ENCODE measurements at places on chromosomes 2 and 18. TPM values are rescaled to one million over a fixed set of nuclear protein-coding genes. Genes with fewer than 3 reads are reported as not detected.

The SPC25 gene
- 6.0 TPM for total RNA-seq

GRCh38 chr2:191295088-191295487 lies 49.9 kb downstream of the MYO1B start:
- ATAC-seq, result no peak

The RGPD4 gene
- not detected for total RNA-seq

The IL1RN gene
- 871 TPM for total RNA-seq

DNA sequence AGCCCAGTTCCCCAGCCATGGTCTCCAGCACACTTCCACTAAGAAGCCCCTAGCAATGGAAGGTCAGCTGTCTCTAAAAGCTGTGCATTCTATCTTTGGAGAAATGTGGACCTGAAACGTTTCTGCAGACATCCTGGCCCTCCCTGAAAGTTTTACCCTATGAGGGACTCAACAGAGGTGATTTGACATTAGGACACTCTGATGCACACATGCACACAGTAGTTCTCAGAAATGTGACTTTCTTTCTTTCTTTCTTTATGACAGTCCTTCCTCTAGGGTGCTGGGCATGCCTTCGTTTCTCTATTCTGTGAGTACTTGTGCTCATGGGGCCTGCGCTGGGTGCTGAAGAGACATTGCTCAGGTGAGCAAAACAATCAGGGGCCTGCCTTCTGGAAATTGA lies 857.3 kb downstream of the RNF144A start:
- ATAC-seq, result no peak

- ATAC-seq, result no peak
These were observed 197.6 kb upstream of the CHST9 start for GRCh38 chr18:27382567-27383216.

DNA sequence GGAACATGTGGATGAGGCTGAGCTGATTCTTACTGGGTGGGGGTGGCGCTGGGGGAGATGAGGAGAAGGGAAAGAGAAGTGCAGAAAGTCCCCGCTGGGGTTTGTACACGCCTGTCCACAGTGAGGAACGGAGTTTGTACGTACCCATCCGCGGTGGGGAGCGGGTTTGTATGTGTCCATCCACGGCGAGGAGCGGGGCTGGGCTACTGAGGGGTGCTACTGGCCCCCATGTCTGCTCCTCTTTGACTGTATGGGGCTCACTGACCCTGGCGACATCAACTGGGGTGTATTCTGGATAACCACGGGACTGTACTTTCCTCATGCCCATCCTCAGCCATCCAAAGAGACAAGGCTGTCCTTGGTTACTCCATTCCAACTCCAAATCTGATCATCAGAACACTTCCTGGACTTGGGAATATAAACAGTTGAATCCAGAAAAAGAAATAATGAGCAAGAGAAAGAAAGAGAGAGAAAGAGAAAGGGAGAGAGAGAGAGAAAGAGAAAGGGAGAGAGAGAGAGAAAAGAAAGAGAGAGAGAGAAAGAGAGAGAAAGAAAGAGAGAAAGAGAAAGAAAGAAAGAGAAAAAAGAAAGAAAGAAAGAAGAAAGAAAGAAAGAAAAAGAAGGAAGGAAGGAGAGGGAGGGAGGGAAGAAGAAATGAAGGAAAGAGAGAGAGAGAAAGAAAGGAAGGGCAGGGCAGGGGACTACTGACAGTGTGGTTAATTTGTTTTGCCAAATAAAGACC lies 21.0 kb downstream of the MAL start:
- no peak for ATAC-seq

DNA sequence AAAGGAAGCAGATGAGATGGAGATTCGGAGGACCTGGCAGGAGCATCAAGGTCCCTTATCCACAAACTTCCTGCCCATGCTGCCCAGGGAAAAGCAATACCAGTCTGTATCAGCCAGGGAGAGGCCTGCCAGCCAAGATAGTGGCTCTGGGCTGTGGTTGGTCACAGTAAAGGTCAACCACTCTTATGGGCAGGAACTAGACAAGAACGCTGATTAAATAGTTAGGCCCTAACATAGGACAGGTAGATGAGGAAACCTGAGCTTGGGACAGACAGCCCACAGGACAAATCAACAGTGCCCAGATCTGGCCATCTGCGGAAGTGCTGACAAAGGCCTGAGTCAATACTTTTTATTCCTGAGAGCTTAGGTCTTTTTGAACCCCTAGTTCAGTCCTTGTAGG lies 10.7 kb downstream of the PSTPIP2 start:
- ATAC-seq, result no peak

DNA sequence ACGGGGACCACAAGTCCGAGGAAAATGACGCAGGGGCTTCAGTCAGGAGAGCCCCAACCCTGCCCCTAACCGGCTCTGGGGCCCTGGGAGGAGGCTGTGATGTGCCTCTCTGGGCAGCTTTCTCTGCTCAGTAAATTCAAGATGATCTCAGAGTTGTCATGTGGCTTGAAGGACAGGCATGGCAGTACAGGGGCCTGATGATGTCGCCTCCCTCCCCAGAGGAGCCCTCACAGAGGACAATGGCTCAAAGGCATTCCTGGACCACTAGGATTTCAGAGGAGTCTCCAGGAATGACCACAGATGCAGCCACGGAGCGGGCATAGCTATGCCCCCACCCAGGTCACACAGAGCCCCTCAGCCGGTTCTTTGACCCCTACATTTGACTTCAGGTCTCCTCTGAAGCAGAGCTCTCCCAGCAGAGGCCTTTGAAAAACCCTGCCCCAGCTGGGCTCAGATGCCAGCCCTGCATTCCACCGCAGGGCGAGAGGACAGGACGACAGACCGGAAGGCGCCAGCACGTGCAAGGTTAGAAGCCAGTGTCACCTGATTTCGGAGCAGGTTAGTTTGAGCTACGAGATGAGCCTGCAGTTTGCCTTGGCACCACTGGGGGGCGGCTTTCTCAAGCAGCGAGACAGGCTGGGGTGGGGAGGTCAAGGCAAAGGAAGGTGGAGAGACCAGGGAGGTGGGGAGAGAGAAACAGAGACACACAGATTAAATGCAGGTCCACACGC lies 39.2 kb downstream of the BIN1 start:
- ATAC-seq, result peak; percentile 31

The LIPG gene
- 8.6 TPM for total RNA-seq

GRCh38 chr2:96824079-96824870 lies 8.2 kb downstream of the CNNM3 start:
- no peak for ATAC-seq

DNA sequence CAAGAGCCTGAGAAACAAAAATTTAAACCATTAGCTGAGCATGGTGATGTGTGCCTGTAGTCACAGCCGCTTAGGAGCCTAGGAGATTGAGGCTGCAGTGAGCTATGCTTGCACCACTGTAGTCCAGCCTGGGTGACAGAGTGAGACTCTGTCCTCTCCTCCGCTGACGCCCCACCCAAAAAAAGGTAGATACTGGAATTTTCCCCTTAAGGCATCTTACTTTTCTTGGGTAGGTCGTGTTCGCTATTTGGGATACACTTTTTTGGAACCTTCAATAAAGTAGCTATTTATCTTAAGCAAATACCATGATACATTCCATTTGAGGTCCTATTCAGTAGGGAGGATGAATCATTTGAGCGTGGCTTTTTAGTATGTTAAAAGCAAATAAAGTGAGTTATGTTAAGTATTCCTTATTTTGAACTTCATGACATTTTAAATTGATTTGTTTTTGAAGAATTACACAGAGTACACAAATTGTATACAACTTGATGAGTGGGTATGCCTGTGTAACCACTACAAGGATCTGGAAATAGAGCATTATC lies 38.7 kb downstream of the RALBP1 start:
- no peak for ATAC-seq

DNA sequence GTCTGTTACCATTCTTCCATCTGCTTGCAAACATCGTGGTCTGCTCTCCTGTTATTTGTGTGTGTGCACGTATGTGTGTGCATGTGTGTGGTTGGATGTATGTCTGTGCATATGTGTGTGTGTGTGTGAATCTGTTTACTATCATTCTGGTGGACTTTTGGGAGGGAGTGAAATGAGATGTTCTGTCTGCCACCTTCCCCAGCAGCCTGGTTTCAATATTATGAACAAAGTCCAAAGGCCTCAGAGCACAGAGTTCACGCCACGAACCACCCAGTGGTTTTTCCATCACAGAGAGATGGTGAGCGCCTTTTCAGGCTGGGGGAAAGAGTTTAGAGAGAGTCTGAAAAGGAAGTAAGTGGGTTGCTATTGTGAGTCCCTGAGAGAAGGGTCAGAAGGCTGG lies 67.1 kb upstream of the YWHAQ start:
- ATAC-seq, result no peak

DNA sequence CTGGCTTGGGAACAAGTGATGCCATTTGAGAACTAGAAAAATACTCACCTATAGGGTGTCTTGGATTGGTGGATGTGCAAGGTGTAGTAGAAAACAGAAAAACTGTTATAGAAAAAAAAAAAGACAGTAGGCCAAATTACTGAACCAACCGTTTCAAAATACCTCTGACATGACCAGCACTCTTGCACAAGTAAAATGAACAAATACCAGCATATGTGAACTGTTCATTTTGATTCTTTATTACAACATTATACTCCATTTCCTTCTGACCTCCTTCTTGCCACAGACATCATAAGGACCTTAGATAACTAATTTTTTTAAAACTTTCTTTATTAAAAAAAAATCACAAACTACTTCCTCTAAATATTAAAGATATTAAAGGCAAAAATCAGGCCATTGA lies 125.5 kb downstream of the ATAD2B start:
- ATAC-seq, result no peak

GRCh38 chr2:230903231-230904150 lies 21.6 kb downstream of the GPR55 start:
- ATAC-seq, result no peak

The CREG2 gene
- 2.3 TPM for total RNA-seq

DNA sequence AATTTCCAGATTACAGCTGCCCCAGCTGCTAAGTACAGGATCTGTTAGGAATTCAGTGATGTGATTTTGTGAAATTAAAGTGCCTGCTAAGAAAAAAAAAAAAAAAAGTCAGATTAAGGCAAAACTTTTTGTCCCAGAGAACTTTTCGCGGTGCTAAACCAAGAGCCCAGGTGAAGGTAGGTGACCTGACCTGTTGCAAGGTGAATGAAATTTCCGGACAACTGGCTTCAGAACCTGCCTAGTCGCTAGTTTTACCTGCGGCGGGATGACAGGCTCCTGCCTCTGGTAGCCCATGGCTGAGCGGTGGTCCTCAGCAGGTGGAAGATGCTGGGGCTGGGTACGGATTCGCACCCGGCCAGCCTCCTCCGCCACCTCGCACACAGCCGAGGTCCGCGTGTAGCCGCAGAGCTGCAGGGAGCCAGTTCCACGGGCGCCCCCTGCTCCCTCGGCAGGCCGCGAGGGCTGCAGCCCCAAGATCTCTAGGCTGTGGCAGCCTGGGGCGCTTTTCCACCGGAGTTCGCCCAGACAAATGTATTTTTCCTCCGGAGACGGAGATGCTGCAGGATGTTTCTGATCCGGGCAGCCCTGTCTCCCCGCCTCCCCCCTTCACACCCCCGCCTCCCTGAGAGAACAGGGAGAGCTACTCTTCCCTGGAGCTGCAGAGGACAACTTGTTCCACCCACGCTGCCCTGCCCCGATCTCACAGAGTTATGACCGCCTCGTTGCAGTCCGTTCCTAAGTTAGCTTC lies at the start of gene SLC38A11:
SLC38A11 (minus strand) TSS at position 572 of the 748 bp plus-strand sequence; CDS start at position 294, 278 bp downstream.
- ATAC-seq, result peak; percentile 39

GRCh38 chr2:24123195-24123921 lies at the start of the genes FAM228B and PFN4:
Gene FAM228B, plus strand, starts transcription at chr2:24123469. Its CDS starts 893 bp downstream, at chr2:24124362.
Gene PFN4, minus strand, starts transcription at chr2:24123334. Its CDS starts 799 bp downstream, at chr2:24122535.
- ATAC-seq, result peak; percentile 93

The CHAC2 gene
- total RNA-seq, result 4.8 TPM

The SLC9A4 gene
- 0.08 TPM for total RNA-seq

- no peak for ATAC-seq
These were observed 1.3 kb downstream of the PRPF40A start for GRCh38 chr2:152715854-152716428.

The MAPK4 gene
- total RNA-seq, result 0.12 TPM

DNA sequence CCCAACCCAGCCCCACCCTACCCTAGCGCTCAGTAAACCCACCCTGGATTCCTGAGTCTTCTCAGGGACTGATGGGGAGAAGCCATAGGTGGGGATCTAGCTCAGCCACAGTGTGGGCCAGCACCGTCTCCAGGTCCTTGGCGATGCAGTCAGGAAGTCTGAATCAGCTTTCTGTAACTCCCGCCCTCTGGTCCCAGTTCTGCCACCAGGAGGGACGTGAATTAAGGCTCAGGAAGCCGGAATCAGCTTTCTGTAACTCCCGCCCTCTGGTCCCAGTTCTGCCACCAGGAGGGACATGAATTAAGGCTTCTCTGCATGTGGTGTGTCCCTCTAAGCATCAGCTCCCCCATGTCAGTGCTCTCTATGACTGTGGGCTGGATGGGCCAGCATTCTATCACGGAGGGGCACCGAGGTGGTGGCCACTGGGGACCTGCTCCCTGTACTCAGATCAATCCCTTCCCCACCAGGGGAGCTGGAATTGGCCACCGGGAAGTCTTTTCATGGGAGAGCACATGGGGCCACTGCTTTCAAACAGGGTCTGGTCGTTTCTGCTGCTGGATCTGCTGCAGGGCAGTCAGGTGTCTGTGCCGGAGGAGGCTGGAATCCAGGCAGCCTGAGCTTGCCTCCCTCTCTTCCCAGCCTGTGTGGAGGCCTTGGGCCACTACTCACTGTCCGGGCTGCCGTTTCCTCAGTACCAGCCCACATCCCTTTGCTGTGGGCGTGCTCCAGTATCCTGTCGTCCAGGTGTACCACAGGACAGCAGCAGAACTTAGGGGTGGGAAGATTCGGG lies 24.7 kb downstream of the ASB18 start:
- no peak for ATAC-seq

GRCh38 chr2:4973973-4974372 lies 718.2 kb upstream of the SOX11 start:
- ATAC-seq, result peak; percentile 39

DNA sequence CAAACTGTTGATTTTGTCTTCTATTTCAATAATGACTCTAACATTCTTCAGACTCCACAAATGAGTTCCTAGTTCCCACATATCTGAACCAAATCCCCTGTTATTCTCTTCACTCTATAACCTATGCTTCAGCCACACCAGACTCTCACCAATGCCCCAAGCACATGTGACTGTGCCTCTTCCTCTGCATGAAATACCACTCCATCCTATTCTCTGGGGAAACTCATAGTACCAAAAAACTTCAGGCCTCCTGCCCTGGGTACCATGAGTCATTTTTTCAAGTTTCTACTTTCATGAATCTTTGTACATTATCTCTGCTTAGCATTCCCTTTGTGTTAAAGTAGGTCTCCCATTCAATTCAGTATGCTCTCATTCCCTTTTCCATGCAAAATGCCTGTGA lies 353.2 kb downstream of the ZEB2 start:
- no peak for ATAC-seq

DNA sequence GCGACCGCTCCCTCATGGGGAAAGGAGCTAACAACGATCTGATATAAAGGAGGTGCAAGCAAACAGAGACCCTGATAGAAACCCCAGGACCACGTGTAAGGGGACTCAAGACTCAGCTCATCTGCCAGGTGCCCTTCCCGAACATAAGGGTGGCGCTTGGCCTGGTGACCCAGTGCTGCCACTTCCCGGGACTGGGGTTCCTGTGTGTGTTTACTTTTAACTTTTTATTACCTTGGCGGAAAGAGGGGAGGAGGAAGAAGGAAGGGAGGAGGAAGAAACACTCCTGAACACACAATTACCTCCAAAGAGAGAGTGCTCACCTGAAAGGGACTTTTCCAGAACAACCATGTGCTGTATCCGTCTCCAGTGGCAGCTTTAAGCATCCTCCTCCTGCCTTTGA lies 56.5 kb upstream of the EDAR start:
- ATAC-seq, result no peak

- ATAC-seq, result peak; percentile 90
These were observed 202.1 kb upstream of the REV1 start for GRCh38 chr2:99691926-99692325.

GRCh38 chr18:40168026-40168425 lies 1787.0 kb upstream of the PIK3C3 start:
- peak; percentile 28 for ATAC-seq
